ENCODE measurements at places on chromosomes 11 and 22. TPM values are rescaled to one million over a fixed set of nuclear protein-coding genes. Genes with fewer than 3 reads are reported as not detected.

GRCh38 chr11:12771875-12772274 is 97.7 kb downstream of the TEAD1 start:
- DNase-seq, result no peak

- no peak for DNase-seq
Measured at GRCh38 chr22:38713921-38714320, 8.2 kb downstream of the GTPBP1 start.

DNA sequence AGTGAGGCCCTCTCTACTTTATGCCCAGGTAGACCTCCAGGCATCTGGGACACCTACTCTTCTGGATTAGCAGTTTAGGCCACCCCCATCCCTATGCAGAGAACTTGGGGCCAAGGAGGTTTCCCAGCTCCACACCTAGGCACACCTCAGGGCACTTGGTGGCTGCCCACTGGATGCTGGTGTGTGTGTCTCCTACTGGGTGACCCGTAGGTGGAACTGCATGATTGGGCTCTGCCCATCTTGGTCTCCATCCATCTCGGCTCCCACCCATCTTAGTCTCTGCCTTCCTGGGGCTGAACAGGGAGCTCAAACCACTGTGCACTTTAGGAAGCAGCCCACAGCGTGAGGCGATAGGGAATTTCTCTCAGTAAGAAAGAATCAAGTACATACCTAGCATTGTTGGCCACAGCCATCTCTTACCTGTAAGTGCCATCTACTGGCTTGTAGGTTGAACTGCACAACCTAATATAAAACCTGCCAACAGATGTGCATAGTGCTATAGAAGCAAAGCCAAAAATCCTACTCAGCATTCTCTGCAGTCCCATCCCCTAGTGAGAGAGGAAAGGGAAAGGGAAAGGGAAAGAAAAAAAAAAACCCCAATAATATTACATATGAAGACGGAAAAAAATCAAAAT is 61.6 kb upstream of the PTPN5 start:
- DNase-seq, result no peak

ADORA2A gene
- 4.1 TPM for total RNA-seq

DNA sequence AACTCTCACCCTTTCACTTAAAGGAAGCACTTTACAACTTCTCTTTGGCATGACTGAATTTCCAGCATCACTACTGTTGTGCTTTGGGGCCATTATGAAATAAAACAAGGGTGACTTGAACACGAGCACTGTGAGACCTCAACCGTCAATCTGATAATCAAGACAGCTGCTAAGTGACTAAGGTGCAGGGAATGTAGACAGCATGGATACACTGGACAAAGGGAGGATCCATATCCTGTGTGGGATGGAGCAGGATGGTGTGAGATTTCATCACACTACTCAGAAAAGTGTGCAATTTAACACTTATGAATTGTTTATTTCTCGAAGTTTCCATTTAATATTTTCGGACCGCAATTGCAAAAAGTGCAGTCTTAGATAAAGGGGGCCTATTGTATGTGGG is 16.1 kb upstream of the EXPH5 start:
- no peak for DNase-seq

DNA sequence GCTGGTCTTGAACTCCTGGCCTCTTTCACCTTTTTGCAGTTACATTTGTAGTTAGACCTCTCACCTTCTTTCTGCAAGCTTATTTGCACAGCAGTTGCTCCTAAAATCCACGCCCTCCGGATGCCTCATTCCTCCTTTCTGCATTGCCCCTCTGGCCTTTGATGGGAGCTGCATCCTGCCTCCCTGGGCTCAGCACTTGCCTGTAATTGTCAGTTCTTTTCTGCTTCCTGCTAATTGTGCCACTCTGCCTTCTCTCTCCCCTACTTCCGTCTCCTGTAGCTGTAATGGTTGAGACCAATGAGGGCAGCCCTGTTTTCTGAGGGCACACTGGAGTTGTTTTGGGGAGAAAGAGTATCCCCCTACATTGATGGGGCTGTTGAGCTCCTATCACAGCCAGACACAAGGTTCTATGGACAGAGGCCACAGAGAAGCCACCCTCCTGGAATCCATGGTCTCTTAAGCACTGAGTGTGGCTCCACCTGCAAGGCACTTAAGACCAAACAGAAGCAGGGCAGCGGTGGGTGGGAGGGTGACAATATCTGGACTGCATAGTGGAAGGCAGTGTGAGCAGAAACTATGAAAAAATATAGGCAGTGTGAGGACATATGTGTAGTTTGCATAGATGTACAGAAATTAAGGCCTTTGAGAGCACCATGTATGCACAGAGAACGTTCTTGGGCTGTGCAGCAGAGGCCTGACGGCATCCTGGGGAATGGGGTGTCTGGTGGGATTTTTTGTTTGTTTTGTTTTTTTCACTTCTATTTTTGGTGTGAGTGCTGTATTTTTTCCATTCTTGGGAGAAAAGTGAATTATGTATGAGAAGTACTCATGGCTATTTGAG is 30.5 kb downstream of the YDJC start:
- DNase-seq, result no peak

DNA sequence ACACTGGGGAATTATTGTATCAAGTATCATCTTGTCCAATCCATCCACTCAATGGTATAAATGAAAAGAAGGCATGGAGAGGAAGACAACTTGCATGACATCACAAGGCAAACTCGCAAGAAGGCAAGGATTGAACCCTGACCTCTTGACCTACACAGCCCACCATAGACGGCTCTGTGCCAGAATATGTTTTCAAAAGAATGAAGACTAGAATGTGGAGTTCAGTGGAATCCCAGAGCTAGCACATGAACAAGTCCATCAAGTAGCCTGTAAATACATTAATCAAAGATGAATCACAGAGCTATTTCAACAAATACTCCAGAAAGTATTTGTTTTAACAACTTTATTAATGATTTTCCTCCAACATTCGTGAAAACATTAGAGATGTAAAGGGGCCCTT is 189.7 kb downstream of the GUCY1A2 start:
- DNase-seq, result no peak

All from Right ventricle myocardium superior (tissue), 1 donor.